ENCODE measurements at places on chromosomes 4 and X.

- no peak for DNase-seq
These were observed 12.2 kb downstream of the ARHGEF6 start for GRCh38 chrX:136768469-136769084.

GRCh38 chr4:110510277-110510676, 34.3 kb downstream of the ENPEP start:
- DNase-seq = peak; percentile 93

DNA sequence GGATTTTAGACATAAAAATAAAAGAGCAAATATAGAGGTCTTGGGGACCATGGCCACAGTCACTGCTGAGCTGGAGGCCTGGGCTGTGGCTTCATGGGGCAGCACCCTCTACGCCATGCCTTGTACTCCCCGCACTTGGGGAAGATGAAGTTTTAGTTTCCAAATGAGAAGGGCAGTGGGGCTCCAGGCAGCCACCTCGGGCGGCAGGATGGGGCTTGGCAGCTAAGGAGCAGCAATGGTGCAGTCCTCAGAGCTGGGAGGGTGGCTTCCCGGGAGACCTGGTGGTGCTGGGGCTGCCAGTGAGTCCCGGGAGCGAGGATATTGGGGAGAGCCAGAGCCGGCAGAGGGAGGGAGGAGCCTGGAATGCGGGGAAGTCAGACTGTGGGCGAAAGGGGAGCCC, 2.4 kb downstream of the CXCR3 start:
- no peak for DNase-seq

- no peak for DNase-seq
These were observed 689 bp upstream of the DCHS2 start for GRCh38 chr4:154492288-154492687.

- no peak for DNase-seq
These were observed 22.3 kb upstream of the CLOCK start for GRCh38 chr4:55568905-55569504.

DNA sequence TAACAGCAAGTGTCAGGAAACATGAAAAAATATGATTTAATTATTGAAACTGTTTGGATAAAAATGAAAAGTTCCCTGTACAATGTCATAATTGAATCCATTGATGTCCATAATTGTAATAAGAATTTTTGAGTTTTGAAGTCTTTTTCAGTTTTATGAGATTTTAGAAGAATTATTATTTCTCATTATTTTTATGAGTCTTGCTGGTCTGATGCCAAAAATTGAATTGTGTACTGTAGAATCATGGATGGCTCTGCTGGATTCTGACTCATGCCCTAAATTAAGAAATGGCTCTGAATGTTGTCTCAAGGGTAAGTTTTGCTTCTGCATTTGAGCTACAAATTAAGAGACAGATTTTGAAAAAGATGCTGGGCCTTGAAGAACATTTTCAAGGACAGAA, 132.8 kb upstream of the MAP9 start:
- DNase-seq = no peak

GRCh38 chr4:187493661-187494060, 501.9 kb upstream of the ZFP42 start:
- no peak for DNase-seq

- DNase-seq = no peak
These were observed 97.0 kb upstream of the PJA1 start for GRCh38 chrX:69262036-69262936.

DNA sequence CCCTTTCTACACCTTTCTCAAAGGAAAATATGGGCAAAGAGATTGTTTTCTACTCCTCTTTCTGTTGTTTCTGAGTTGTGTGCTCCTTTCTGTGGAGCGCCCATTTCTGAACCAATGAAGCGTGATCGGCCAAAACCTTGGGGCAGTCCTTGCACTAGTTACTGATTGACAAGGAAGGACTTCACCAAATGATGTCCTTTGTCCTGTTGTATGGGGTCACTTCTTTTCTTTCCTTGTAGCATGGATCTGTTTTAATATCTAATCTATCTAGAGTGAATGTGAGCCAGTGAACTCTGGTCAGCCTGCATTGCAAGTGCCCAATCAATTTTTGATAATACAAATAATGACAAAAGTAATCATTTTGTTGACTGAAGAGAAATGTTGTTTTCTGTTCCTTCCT, 94.5 kb downstream of the EGF start:
- no peak for DNase-seq

GRCh38 chr4:155603360-155603891, 63.2 kb upstream of the GUCY1A1 start:
- no peak for DNase-seq

DNA sequence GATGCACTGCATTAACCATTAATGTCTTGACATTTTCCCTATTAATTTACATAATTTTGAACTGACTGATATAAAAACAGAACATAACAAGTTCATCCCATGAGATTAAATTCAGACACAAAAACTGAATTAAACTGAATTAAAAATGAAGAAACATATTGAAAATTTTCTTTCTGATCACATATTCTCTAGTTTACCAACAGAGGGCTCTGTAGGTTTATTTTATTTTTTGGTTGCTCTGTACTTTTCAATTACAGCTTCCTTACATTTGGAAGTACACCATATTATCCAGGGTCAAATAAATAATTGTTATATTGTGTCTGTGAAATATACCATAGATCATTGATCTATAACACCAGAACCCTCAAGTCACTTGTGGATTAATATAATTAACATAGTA, 27.3 kb upstream of the CT83 start:
- DNase-seq = no peak

- no peak for DNase-seq
These were observed 167.6 kb upstream of the ARSJ start for GRCh38 chr4:114146947-114147618.

GRCh38 chrX:1242891-1243402, 25.7 kb upstream of the CSF2RA start:
- no peak for DNase-seq

DNA sequence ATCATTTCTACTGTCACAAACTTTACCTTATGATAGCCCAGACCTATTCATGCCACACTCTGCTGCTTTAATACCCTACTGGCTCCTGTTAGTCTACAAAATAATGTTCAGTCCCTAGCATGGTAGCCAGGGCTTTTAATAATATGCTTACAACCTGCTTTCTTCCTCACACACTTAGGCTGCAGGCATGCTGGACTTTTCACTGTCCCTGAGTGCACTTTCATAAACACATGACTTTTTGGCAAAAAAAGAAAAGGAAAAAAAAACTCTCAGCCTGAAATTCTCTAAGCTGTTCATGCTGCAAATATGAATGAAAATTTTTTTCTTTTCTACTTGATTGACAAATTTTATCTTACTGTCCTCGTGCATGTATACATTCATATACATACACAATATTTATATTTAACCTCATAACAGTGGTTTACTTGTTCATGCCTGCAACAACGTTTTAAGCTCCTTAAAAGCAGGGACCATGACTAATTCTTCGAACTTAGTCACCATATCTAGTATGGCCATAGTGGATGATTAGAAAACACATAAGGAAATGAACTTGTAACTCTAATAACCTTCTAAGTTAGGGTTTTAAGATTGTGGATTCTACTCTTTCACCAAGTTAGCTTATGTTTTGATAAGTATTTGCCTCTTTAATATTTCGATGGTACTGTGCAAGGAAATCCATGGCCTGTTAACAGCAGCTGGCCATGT, 229.5 kb downstream of the SPCS3 start:
- no peak for DNase-seq

DNA sequence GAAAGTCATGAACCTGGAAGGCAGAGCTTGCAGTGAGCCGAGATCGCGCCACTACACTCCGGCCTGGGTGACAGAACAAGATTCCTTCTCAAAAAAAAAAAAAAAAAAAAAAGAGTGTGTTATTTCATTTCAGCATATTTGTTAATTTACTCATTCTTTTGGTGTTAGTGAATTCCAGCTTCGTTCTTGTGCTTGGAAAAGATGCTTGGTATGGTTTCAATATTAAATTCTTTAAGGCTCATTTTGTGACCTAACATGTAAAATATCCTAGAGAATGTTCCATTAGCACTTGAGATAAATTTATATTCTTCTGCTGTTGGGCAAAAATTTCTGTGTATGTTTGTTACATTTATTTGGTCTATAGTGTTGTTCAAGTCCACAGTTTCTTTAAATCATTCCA, 66.8 kb downstream of the SPIN3 start:
- no peak for DNase-seq

DNA sequence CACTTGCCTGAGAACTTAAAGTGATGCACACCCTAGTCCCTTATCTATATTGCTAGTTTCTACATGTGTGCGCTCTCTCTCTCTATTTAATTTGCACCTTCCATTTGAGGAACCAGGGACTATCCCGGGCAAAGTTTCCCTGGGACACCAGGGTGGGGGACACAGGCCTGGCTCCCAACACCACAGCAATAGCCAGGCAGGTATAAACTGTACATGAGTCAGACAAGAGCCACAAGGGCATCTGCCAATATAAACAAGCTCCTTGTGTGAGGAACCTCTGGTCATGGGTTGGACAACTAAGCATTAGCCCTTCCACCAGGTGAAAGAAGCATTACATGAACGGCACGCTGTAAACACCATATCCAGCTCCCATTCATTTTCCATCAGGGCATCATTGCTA, 455.5 kb downstream of the STIM2 start:
- peak; percentile 3 for DNase-seq

- DNase-seq = peak; percentile 52
These were observed 39.6 kb downstream of the ZCCHC13 start for GRCh38 chrX:74343343-74344279.

GRCh38 chr4:60745800-60746571, 454.1 kb upstream of the ADGRL3 start:
- DNase-seq = no peak

DNA sequence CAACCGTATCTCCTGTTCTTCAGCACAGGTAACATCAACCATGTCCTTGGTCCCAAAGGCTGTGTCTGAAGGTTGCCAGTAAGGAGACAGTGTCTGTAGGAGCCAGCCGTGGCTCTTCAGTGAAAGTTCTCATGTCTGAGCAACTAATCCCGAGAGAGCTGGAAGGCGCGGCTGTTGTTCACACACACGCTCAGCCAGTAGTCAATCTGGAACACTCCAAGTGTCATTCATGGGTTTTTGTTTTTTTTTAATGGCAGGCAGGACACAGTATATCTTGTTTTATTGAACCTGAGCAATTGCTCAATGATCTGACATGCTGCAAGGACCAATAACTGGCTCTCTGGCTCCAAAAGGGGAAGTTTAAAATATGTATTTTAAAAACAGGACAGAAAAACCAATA, 48.4 kb upstream of the MAP3K15 start:
- no peak for DNase-seq

- DNase-seq = no peak
These were observed 94.0 kb upstream of the HPF1 start for GRCh38 chr4:169851750-169852149.

Measured in large intestine (tissue), 12 donors.